ENCODE measurements at places on chromosomes 3 and 15. TPM values are rescaled to one million over a fixed set of nuclear protein-coding genes. Genes with fewer than 3 reads are reported as not detected.

The LSAMP gene
- total RNA-seq = not detected

The P2RY14 gene
- total RNA-seq = 0.34 TPM

The MASP1 gene
- not detected for total RNA-seq

The STRIT1 gene
- not detected for total RNA-seq

The C3orf33 gene
- 5.1 TPM for total RNA-seq

DNA sequence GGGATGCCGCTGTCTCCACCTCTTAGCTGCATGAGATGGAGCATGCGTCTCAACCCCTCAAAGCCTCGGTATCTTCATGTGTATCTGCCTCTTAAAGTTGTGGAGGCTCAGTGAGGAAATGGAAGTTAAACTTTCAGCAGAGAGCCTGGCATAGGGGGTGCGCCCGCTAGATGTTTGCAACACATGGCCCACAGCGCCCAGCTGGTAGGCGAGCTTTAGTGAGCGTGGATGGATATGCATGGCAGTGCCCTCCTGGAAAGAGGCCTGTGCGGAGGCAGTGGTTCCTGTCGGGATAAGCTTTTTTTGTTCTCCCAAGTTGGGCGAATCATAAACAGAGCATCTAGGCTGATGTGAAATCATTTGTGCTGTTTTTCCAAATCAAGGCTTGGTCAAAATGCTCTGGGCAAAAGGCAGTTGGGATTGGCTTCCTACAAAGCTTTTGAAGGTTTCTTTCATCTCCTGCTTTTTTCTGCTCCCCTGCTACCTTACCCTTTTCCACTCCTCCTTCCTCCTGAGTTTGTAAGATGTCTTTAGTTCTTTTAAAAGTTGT, 272.4 kb upstream of the TPM1 start:
- no peak for DNase-seq

Data from activated T-cell treated with anti-CD3 and anti-CD28 coated beads, Interleukin-2, amount 50 U/mL, for 72 hours (primary cell).